ENCODE measurements at places on chromosomes 4 and X.
A peak's percentile ranks its signal among the peaks of the same experiment; 100 is the strongest.

DNA sequence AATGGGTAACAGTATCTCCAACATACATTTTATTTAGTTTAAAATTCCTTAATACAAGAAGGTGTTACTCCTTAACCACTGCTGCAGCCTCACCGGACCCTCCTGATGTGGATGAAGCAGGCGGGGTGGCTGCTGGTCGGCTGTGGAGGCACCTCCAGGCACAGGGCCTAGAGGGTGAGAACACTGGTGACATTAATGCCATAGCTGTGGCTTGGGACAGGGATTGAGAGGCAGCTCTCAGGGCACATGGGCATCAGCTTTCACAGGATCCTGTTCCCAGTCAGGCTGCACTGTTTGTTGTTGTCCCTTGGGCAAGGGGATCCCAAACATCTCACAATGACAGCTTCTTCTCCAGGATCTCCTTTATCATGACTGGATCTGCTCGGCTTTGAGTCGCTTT, 90.0 kb downstream of the GATB start:
- peaks cover 30% of the 10 kb centered on the region for H3K4me1 ChIP-seq
- no peak for DNase-seq
- no peaks in the 10 kb centered on the region for H3K36me3 ChIP-seq
- no peaks in the 10 kb centered on the region for H3K27me3 ChIP-seq
- H3K27ac ChIP-seq = no peak overlapping the region
- H3K4me3 ChIP-seq = no peak overlapping the region

GRCh38 chrX:8405631-8406030, 59.0 kb upstream of the VCX3B start:
- peaks cover 3% of the 10 kb centered on the region for H3K27me3 ChIP-seq
- DNase-seq = no peak
- H3K27ac ChIP-seq = no peak overlapping the region
- no peak overlapping the region for H3K4me3 ChIP-seq
- H3K4me1 ChIP-seq = no peaks in the 10 kb centered on the region

- H3K4me1 ChIP-seq = peaks cover 35% of the 10 kb centered on the region
- H3K27ac ChIP-seq = no peak overlapping the region
- no peaks in the 10 kb centered on the region for H3K36me3 ChIP-seq
Measured at GRCh38 chr4:26349496-26349895, 28.7 kb downstream of the RBPJ start.

- peak overlapping the region; percentile 90 for H3K4me3 ChIP-seq
- H3K4me1 ChIP-seq = peaks cover 26% of the 10 kb centered on the region
- peak; percentile 7 for DNase-seq
- peak overlapping the region; percentile 93 for H3K27ac ChIP-seq
- peaks cover 12% of the 10 kb centered on the region for H3K36me3 ChIP-seq
Measured at GRCh38 chr4:73068491-73069337, 802 bp downstream of the COX18 start.
